ENCODE measurements at places on chromosomes 4 and X.

GRCh38 chr4:63965875-63966274 is 443.4 kb downstream of the TECRL start:
- DNase-seq, result no peak

DNA sequence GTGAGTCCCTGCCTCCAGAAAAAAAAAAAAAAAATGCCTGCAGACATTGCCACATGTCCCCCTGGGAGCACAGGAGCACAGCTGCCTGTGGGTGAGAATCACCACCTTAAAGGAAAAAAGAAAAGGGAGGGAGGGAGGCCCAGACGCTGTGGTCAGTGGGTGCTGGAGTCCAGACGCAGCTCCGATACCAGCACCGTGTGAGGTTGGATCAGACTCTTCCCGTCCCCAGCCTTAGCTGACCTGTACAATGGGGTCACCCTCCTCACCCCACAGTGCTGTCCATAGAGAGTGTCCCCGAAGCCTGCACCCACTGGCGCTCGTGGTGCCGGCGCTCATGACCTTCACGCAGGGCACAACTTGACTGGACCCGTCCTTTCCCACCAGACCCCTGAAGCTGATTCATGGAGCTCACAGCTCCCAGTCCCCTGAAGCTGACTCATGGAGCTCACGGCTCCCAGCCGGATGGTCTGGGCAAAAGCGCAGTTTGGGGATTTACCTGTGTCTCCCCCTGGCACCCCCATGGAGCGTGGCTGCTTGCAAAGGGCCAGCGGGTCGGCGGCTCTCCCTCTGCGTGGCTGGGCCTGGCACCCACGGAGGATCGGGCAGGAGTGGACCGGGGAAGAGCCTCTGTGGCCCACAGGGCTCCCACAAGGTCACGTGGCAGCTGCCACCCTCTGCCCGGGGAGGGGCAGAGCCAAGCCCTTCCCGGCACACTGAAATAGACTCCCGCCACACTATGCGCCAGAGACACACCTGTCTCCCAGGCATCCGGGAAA is 31.4 kb downstream of the ABLIM2 start:
- no peak for DNase-seq

DNA sequence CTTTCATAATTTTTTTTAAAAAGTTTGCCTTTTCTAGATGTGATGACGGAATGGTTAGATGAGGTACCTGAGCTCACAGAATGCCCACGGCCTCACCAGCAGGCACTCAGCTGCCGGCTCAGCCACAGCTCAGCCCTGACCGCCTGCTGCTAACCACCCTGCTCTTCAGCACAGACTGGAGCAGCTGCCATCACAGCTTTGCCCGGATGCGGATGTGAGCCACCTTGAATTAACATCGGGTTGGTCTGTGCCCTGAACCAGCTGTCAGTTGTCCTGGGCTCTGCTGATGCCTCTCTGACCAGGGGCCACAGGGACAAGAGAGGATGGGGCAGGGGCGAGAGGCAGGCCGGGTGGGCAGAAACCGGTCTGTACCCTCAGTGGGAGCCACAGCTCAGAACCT is 93.3 kb downstream of the HMX1 start:
- DNase-seq, result no peak

GRCh38 chrX:8179656-8180055 is 8.6 kb upstream of the VCX2 start:
- DNase-seq, result no peak

DNA sequence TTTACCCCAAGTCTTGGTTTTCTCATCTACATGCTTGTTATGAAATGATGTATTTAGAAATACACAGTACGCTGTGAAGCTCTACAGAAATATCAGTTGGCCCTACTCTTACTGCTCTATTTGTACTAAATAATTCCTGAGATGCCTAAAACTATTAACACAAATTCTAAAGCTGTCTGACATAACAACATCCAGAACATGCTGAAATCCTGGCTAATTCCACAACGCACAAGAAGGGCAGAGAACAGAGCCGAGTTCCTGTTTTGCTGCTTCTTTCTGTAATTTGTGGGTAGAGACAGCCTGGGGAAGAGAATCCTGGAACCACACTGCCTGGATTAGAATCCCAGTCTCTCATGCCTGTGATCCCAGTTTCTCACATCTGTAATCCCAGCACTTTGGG is 59.0 kb downstream of the ZNF827 start:
- DNase-seq, result no peak

DNA sequence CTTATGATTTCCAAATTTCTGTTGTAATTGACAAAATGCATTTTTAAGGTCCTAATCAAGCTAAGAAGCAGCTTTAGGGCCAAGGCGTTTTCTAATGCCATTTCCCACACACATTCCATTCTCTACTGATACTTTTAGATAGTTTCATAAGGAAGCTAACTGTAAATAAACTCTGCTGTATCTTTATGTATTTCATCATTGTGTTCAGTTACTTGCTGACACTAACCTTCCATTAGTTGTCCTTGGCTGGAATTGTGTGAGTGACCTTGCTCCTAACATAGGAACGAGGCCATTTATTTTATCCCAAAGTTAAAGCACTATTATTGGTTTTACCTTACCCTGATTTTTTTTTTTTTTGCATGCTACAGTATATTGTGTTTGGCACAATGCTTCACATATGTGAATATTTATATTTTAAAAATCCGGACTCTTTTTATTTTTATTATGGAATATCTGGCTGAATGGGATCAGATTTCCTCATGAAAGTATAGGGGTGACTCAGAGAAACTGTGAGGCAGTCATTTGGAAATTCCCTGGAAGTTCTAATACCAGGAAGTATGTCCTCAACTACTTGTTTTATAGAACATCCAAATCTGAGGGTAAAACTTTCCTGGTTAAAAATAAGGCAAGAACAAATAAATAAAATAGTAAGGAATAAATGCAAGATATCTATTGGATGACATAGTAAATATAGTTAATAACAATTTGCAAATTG is 62.7 kb upstream of the SORBS2 start:
- no peak for DNase-seq

DNA sequence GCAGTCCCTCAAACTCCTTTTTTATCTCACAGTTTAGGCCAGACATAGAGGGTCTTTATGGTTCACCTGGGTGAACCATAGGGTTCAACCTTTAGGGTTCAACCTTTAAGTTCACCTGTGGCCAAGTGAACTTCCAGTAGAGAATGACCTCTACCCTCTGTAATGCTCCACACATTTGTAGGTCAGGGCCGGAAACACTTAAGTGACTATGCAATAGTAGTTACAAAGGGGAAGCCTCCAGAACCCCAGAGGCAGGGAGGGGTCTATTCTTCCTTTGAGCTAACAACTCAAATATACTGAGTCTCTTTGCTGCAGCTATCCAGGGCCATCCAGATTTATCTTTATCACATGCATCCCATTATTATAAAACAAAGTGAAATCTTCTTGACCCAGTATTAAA is 100.0 kb downstream of the LARP1B start:
- DNase-seq, result no peak

GRCh38 chrX:128634754-128635153 is 582.6 kb upstream of the ACTRT1 start:
- DNase-seq, result no peak

- DNase-seq, result no peak
These were observed 140.3 kb upstream of the CXCL13 start for GRCh38 chr4:77465271-77465670.

- no peak for DNase-seq
These were observed 30.5 kb upstream of the ENPP6 start for GRCh38 chr4:184248216-184248615.

DNA sequence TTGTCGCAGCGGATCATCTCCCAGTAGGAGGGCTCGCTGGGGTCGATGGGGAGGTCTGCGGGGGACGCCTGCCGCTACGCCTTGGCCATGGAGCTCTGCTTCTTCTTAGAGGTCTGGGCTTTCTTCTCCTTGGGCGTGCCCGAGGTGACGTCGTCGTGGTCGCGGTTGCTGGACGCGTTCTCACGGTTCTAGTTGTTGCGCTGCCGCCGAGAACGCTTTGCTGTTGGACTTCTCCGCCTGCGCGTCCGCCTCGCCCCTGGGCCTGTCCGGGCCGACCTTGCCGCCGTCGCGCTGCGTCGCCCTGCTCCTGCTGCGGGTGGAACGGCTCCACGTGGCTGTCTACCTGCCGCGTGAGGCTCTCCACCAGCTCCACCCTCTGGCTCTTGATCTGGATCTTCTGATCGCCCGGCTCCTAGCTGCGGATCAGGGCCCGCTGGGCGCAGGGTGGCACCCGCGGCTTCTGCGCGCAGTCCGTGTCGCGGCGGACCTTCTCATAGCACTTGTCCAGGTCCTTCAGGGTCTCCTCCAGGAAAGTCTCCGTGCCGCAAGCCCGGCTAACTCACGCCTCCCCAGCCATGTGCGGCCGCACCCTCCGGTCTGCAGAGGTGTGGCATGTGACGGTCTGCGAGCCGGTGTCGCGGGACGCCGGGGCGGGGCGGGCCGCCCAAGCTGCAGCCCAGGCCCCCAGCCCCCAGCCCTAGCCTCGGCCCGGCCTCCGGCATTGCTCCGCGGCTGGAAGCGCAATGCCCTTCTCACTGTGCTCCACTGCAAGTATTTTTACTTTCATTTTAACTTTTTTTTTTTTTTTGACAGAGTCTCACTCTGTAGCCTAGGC is 40.5 kb upstream of the OGT start:
- DNase-seq, result no peak

DNA sequence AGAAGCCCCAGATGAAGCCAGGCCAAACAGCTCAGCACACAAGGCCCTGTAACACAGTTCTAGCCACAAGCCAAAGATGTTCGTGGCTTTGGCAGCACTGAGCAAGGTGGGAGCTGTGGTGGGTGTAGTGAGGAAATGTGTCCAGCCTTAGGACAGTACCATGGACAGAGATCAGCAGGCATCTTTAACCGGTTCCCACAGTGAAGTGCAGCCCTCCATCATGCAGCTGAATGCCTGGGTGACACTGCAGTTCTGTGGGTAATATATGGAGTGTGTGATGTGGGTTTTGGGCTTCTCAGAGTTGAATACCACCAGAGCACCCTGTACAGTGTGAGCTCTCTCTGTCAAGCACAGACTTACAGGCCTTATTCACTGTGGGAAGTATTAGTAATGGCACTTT is 6.0 kb upstream of the NEXMIF start:
- no peak for DNase-seq

DNA sequence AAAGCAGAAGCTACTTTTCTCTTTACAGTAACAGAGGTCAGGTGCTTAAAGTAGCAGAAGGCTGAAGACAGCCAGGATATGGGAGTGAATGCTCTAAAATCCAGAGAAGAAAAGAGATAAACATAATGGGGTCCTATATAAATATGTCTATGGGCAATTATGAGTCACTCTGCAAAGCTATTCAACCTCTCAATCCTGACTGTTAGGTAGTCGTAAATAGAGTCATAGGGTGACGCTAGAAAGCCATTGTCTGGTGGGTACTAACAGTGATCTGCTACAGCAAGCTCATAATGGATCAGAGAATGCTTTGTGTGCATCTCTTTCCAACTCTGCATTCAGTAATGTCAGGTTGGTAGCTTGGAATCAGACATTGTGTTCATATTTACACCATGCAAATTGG is 53.5 kb upstream of the PDE5A start:
- no peak for DNase-seq

- no peak for DNase-seq
These were observed 218.4 kb upstream of the HCCS start for GRCh38 chrX:10892621-10893225.

DNA sequence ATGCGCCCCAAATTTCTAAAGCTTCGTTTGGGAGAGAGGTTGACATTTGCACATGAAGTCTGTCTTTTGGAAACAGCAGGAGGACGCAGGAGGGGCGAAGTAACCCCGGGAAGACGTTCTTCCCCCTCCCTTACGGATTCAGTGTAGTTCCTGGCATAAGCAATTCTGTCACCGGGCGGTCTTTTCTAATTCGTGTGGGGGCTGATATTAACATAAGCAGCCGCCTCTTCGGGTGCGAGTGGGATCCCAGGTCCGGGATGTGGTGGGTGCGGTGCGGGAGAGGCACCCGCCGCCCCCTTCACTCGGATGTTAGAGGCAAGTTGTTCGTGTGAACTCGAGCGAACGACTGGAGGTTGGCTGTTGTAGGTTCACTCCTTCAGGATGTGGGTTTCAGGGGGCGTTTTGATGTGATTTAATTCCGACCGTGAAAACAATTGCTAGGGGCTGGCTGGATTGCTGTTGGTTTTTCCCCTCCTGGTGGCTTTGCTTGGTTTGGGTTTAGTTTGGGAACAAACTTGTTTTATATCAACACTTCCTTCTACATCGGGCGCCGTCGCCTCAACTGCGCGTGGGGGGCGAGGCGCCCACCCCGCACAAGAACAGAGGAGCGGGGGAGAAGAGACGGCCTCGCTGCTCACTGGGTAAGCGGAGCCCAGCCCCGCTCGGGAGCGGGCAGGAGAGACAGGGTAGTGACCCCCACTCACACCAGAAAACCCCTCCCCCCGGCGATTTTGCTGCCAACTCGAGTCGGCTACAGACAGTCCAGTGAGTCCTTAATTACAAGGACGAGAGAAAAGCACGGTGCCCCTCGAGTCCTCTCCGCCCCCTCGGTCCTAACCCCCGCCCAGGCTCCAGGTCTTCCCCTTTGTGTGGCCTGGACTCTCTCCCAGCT is 2.9 kb upstream of the LEF1 start:
- no peak for DNase-seq

DNA sequence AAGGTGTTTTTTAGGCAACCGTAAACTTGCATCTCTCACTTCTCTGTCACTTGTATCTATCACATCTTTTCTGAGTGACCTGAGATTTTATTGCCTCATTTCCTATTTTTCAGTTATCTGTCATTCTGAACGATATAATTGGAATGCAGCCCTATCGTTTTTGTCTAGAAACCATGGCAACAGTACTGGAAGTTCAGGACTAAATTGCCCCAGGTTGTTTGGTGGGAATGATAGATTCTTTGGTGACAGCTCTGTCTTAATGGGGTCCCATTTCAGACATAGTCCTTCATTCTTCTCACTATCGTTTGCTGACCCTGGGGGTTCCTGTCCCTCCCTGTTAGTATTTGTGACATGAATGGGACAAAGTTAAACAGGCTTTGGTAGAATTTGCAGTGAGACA is 267.7 kb upstream of the GALNT7 start:
- no peak for DNase-seq

GRCh38 chr4:10188400-10189004 is 71.9 kb upstream of the WDR1 start:
- DNase-seq, result no peak

- DNase-seq, result no peak
These were observed 32.1 kb downstream of the F11 start for GRCh38 chr4:186298031-186298647.

DNA sequence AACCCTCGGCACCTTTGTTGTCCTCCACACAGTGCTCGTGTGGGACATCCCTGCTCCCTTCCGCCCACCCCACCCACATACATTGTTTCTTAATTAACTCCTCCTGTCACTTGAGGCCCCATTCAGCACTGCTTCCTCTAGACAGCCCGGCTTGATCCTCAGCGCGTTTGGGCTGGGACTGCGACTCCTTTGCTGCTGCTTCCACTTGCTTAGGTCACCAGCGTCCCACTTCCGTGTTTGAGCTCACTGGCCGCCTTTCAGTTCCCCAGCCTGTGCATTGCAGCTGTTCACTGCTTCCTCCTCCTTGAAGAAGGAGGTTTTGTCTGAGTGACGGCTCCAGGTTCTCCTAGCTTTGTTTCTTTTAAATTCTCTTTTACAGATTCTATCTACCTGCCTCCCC is 16.1 kb downstream of the RNF4 start:
- no peak for DNase-seq

GRCh38 chr4:111628437-111628836 is 516.8 kb upstream of the FAM241A start:
- DNase-seq, result no peak

- DNase-seq, result no peak
These were observed 8.4 kb downstream of the SCD5 start for GRCh38 chr4:82790060-82790660.

Data from GM04503 (cell line).